ENCODE measurements at places on chromosomes 2 and 18. TPM values are rescaled to one million over a fixed set of nuclear protein-coding genes. Genes with fewer than 3 reads are reported as not detected.

- DNase-seq: no peak
These were observed 6.6 kb downstream of the EPAS1 start for GRCh38 chr2:46303822-46304221.

GRCh38 chr18:37836071-37836970 lies 270.7 kb upstream of the CELF4 start:
- DNase-seq: no peak

DNAJC5G gene
- 0.24 TPM for polyA plus RNA-seq

DNA sequence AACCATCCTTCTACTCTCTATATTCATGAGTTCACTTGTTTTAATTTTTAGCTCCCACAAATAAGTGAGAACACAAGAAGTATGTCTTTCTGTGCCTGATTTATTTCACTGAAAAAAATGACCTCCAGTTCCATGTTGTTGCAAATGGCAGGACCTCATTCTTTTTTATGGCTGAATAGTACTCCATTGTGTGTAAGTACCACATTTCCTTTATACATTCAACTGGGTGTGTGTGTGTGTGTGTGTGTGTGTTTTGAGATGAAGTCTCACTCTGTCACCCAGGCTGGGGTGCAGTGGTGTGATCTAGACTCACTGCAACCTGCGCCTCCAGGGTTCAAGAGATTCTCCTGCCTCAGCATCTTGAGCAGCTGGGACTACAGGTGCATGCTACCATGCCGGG lies 41.2 kb downstream of the KCNG3 start:
- DNase-seq: no peak

DNA sequence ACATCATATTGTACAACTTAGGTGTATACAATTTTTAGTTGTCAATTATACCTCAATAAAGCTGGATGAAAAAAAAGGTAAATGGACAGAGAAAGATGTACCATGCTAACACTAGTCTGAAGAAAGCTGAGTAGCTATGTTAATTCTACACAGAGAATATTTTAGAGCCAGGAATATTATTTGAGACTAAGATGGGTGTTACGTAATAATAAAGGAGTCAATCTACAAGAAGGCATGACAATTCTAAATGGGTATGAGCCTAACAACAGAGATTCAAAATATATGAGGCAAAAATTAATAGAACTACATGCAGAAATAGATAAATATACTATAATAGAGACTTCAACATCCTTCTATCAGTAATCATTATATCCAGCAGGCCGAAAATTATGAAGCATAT lies 69.1 kb downstream of the CCDC141 start:
- DNase-seq: no peak

LCT gene
- polyA plus RNA-seq: not detected

DNA sequence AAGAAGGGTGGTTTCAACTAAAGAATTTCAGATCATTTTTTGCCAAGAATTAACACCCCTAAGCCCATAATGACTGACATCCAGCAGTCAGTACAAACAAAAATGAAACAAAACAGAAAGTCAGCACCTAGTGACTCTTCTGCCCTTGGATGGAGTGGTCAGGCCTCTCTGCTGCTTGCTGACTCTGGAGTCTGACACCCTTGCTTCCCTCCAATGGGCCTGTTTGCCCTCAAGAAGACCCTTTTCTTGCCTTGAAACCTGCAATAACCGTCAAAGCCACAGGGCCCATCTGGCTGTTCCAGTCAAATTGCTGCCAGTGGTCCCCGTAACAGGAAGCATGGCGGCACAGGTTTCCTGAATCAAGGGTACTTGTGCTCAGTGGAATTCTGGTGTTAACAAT lies 27.2 kb upstream of the CYTIP start:
- DNase-seq: no peak

DNA sequence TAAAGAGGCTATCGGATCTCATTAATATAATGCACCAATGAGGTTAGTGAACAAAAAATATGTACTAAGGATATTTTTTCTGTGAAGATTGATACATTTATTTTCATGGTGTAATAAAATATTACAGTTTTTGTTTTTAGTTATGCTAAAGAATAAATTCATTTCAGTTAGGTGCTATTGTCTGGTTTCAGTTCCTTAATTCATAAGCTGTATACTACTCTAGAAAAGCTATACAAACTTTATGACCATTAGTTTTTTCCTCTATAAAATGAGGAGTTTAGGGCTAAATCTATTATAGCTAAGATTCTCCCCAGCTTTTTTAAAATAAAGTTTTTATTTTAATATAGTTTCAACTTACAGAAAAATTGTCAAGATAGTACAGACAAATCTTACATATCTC lies 1311.7 kb upstream of the NXPH2 start:
- no peak for DNase-seq

XDH gene
- not detected for polyA plus RNA-seq

DSEL gene
- 11.9 TPM for polyA plus RNA-seq

DNA sequence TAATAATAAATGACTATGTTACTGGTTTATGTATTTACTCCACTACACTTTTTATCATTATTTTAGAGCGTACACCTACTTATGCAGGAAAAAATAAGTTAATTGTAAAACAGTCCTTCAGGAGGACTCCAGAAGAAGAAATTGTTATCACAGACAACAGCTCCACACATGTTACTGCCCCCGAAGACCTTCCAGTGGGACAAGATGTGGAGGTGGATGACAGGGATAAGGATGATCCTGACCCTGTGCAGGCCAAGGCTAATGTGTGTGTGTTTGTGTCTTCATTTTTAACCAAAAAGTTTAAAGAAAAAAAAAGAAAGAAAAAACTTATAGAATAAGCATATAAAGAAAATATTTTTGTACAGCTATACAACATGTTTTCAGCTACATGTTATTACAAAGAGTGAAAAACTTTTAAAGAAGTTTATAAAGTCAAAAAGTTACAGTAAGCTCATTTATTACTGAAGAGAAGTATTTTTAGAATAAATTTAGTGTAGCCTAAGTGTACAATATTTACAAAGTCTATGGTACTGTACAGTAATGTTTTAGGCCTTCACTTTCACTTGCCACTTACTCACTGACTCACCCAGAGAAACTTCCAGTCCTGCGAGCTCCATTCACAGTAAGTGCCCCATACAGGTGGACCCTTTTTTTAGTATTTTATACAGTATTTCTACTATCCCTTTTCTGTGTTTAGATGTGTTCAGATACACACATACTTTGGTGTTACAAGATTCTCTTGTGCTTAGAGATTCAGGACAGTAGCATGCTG lies 7.5 kb downstream of the TGFBRAP1 start:
- DNase-seq: no peak

COL6A3 gene
- polyA plus RNA-seq: 178 TPM

GRCh38 chr18:74183130-74183529 lies 34.8 kb downstream of the TIMM21 start:
- no peak for DNase-seq

DNA sequence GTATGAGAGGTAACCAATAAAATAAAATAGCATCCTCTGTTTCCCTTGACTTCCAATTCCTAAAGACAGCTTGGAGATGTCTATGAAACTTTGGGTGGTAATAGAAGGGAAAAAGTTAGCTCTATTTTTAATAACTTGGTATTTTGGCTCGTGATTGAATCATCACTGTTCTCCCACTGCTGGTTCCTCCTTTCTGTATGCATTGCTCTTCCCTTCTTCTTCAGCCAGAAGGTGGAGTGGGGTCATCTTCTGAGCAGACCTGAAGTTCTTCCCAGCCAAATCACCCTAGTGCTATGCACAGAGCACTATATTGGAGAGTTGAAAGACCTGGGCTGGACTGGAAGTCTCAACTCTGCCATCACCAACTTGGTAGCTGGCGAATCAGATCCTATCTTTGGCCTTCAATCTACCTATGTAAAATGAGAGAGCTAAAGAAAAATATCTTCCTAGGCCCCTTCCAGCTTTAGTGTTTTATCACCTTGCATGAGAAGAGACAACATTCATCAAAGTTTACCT lies 54.1 kb downstream of the CPO start:
- no peak for DNase-seq

RNU2-63P gene
- polyA plus RNA-seq: not detected

DNA sequence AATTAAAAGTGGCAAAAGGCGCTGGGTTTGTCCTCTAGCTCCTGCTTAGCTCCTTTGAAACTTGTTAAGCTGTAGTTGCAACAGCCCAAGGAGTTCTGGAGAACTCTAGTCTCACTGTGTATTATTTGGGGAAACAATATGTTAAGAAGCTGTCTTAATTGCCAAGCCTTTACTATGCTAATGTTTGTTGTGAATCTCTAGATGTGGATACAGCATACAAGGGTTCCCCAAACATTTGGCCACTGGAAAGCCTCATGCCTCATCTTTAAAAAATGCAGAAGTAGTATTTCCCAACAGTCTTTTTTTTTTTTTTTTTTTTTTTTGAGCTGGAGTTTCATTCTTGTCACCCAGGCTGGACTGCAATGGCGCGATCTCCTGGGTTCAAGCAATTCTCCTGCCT lies 236.7 kb downstream of the PRKCE start:
- no peak for DNase-seq

- DNase-seq: no peak
These were observed 34.1 kb upstream of the REEP1 start for GRCh38 chr2:86371527-86371926.

TSPYL6 gene
- 0.10 TPM for polyA plus RNA-seq

- DNase-seq: no peak
These were observed 53.4 kb upstream of the ODC1 start for GRCh38 chr2:10501451-10501961.
